Non-pigmented ciliary epithelial cell (primary cell): ENCODE measurements at places on chromosomes 1 and 21.

GRCh38 chr1:70915258-70916033, 132.2 kb downstream of the PTGER3 start:
- no peak for DNase-seq

DNA sequence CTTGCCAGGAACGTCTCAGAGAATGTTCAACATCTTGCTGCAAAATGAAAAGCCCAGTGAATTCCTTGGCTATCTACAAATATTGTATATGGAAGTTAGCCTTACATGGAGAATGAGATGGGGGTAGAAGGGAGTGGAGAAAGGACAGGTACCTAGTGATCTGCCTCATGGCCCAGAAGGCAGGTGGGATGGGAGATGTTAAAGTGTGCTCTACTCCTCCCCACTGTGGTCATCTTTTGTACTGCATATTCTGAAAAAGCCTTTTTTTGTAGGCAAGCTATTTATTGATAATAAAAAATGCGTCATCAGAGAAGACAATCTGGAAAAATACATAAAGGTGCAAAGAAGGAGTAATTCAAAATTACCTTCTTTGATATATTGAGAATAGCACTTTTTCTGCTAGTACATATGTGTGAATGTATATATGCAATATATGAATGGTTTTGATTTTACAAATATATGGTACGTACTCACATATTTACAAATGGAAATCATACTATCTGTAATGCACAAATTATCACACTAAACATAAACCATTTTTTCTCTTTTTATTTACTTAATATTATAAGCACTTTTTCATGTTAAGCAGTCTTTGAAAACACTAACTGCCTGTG, 19.1 kb upstream of the SLC5A9 start:
- DNase-seq, result no peak

GRCh38 chr1:211511947-211512346, 20.0 kb upstream of the RD3 start:
- DNase-seq, result peak; percentile 28

DNA sequence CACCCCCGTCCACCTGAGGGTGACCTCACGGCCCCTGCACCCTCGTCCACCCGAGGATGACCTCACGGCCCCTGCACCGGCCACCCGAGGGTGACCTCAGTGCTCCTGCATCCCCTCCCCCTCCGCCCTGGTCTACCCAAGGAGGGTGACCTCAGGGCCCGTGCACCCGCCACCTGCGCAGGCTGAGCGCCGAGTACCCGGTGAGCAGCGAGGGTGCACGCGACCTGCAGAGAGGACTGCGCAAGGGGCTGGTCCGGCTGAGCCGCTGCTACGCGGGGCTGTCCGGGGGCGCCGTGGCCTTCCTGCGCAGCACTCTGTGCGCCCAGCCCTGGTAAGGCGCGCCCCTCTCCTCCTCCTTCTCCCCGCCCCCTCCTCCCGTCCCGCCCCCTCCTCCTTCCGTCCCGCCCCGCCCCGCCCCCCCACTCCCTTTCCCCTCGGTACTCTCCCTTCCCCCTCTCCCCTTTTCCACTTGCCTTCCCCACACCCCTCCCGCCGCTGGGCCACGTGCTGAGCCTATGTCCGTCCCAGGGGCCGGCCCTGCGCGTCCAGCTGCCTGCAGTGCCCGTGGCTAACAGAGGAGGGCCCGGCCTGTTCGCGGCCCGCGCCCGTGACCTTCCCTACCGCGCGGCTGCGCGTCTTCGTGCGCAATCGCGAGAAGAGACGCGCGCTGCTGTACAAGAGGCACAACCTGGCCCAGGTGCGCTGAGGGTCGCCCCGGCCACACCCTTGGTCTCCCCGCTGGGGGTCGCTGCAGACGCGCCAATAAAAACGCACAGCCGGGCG, 28.4 kb downstream of the TRIM11 start:
- DNase-seq, result peak; percentile 2

GRCh38 chr1:59696421-59697115, 118.2 kb upstream of the HOOK1 start:
- no peak for DNase-seq

GRCh38 chr1:201831371-201831770, 2.4 kb downstream of the IPO9 start:
- no peak for DNase-seq

GRCh38 chr1:88783145-88783544, 99.1 kb downstream of the PKN2 start:
- DNase-seq, result no peak

DNA sequence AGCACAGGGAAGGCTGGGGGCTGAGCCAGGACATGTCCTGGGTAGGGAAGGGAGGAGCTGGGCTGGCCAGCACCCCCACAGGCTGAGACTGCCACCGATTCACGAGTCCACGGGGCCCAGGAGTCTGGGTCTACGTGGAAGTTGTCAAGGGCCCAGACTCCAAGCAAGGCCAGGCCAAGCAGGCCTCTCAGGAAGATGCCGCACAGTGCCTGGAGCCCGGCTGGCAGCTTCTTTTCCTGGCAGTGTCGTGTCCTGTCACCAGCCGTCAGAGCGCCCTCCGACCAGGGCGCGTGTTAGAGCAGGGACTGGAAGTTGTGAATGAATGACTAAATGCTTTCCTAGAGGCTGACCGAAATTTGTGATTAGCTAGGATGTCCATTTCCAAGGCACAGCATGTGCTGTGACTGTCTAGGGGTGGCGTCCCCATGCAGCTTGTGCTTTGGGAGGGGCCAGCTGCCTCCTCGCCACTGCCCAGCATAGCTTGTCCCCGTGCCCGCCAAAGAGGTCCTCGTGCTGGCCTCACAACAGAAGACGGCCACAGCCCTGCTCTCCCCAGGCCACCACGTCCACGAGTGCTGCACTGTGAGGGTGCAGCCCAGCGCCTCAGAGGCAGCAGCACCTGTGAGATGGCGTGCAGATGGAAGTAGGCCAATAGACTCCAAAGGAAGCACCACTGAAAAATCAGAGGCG, 147.4 kb upstream of the COL6A1 start:
- DNase-seq, result no peak

- DNase-seq, result no peak
Observed at GRCh38 chr1:116553386-116554115, 17.3 kb downstream of the CD58 start.

GRCh38 chr1:26761217-26761616, 26.5 kb upstream of the PIGV start:
- DNase-seq, result no peak

GRCh38 chr1:171919891-171920887, 78.9 kb downstream of the DNM3 start:
- no peak for DNase-seq

GRCh38 chr1:19091196-19091953, 118.7 kb downstream of the UBR4 start:
- no peak for DNase-seq

GRCh38 chr1:7869136-7869920, 16.5 kb upstream of the UTS2 start:
- DNase-seq, result no peak

DNA sequence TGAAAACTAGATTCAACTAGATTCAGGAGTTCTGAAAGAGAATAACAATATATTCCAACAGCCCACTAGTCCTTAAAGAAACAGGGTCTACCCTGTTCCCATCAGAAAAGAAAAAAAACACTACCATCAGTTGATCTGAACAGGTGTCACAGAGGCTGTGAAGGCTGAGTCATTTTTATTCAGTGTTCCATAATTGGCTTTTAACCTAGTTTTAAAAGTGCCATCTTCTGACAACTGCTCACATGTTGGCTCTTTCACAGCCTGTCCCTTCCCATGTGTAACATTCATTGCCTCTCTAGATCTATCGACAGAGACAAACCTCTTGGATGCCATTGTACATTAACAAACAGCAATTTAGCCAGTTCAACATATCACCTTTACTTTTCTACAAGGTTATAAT, 243.7 kb downstream of the TBX15 start:
- DNase-seq, result no peak

DNA sequence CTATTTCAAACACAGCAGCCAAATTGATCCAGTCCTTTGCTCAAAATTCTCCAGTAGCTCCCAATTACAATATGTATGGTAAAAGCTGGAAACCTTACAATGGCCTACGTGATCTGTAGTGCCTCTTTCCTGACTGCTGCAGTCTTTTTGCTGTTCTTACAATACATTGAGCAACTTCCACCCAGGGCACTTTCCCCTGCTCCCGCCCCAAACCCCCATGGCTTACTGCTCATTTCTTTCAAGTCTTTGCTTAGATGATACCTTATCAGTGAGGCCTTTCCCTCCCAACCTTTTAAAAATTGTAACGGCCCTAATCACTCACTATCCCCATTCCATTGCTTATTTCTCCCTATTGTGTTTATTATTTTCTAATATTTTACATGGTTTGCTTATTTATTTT, 43.9 kb upstream of the APOBEC4 start:
- DNase-seq, result no peak

DNA sequence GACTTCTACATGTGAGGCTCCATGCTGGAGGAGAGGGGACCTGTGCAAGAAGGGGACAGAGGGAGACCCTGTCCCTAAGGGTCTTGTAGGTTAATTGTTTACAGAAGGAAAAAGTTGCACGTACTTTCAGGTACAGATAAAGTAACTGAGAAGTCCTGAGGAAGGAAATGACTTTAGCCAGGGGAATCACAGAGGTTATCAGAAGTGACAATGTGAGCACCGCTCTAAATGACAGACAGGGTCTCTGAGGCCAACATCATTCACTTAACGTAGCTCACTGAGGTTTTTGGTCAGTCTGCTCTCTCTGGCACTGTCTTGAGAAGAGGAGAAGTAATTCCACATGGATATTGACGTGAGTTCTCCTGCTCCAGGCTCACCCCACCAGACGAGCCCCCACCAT, 12.0 kb downstream of the TAF5L start:
- no peak for DNase-seq

- no peak for DNase-seq
Observed at GRCh38 chr1:80640978-80641377, 1159.8 kb upstream of the ADGRL2 start.

- DNase-seq, result peak; percentile 69
Observed at GRCh38 chr21:21624674-21625073, 626.5 kb downstream of the NCAM2 start.

- no peak for DNase-seq
Observed at GRCh38 chr1:164813776-164814175, 254.8 kb downstream of the PBX1 start.

DNA sequence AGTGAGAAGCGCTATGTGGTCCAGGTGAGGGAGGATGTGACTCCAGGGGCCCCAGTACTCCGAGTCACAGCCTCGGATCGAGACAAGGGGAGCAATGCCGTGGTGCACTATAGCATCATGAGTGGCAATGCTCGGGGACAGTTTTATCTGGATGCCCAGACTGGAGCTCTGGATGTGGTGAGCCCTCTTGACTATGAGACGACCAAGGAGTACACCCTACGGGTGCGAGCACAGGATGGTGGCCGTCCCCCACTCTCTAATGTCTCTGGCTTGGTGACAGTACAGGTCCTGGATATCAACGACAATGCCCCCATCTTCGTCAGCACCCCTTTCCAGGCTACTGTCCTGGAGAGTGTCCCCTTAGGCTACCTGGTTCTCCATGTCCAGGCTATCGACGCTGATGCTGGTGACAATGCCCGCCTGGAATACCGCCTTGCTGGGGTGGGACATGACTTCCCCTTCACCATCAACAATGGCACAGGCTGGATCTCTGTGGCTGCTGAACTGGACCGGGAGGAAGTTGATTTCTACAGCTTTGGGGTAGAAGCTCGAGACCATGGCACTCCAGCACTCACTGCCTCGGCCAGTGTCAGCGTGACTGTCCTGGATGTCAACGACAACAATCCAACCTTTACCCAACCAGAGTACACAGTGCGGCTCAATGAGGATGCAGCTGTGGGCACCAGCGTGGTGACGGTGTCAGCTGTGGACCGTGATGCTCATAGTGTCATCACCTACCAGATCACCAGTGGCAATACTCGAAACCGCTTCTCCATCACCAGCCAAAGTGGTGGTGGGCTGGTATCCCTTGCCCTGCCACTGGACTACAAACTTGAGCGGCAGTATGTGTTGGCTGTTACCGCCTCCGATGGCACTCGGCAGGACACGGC, 2.2 kb downstream of the CELSR2 start:
- no peak for DNase-seq

- DNase-seq, result no peak
Observed at GRCh38 chr1:55958498-55958897, 620.9 kb downstream of the PLPP3 start.

GRCh38 chr1:160489513-160490261, 33.4 kb downstream of the SLAMF6 start:
- no peak for DNase-seq

GRCh38 chr1:14780271-14780670, 181.8 kb downstream of the KAZN start:
- DNase-seq, result no peak

- no peak for DNase-seq
Observed at GRCh38 chr1:226846786-226847185, 23.6 kb upstream of the PSEN2 start.

GRCh38 chr1:36743286-36744005, 260.7 kb upstream of the CSF3R start:
- no peak for DNase-seq

GRCh38 chr1:230858918-230859729, 9.2 kb downstream of the C1orf198 start:
- DNase-seq, result no peak

DNA sequence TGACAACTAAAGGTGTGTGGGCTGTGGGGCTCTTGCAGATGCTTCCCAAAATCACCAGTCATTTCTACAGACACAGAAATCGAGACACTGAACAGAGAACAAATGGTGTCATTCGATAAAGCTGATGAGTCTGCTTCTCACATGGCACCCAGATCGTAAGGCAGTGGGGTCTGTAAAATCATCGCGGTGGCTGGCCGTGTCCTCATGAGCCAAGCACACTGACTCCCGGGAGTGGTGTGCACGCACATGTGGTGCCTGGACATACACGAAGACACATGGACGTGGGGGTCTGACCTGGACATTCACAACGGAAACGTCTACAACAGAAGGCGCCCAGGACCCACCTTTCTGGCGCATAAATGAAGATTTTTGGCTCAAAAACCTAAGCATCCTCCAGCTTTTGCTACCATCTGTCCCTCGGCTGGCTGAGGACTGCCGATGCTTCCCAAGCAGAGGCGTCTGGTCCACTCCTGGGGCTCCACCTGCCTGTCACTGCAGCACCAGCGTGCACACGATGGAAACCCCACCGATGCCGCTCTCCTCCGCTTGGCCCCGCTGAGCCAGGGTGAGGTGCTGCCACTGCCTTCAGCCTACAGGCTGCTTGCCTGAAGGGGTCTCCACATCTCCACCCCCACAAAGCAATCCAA, 6.8 kb downstream of the SMIM1 start:
- no peak for DNase-seq

- peak; percentile 78 for DNase-seq
Observed at GRCh38 chr21:39788383-39788782, 43.4 kb downstream of the IGSF5 start.

GRCh38 chr1:7420470-7421100, 350.5 kb upstream of the VAMP3 start:
- no peak for DNase-seq

- DNase-seq, result peak; percentile 72
Observed at GRCh38 chr1:179310721-179311120, 17.1 kb downstream of the SOAT1 start.

- no peak for DNase-seq
Observed at GRCh38 chr1:111732718-111733117, 6.5 kb downstream of the INKA2 start.

- no peak for DNase-seq
Observed at GRCh38 chr1:109994654-109995053, 10.1 kb downstream of the AHCYL1 start.

- DNase-seq, result no peak
Observed at GRCh38 chr1:94550396-94550795, 8.8 kb upstream of the F3 start.

- DNase-seq, result peak; percentile 30
Observed at GRCh38 chr1:17696417-17697301, 58.5 kb upstream of the ACTL8 start.
